ENCODE measurements at places on chromosomes 13 and 19.
A peak's percentile ranks its signal among the peaks of the same experiment; 100 is the strongest.

- DNase-seq: no peak
Measured at GRCh38 chr19:47230054-47230920, 712 bp downstream of the BBC3 start.

- DNase-seq: no peak
Measured at GRCh38 chr13:18947376-18947977, 234.1 kb downstream of the TUBA3C start.

DNA sequence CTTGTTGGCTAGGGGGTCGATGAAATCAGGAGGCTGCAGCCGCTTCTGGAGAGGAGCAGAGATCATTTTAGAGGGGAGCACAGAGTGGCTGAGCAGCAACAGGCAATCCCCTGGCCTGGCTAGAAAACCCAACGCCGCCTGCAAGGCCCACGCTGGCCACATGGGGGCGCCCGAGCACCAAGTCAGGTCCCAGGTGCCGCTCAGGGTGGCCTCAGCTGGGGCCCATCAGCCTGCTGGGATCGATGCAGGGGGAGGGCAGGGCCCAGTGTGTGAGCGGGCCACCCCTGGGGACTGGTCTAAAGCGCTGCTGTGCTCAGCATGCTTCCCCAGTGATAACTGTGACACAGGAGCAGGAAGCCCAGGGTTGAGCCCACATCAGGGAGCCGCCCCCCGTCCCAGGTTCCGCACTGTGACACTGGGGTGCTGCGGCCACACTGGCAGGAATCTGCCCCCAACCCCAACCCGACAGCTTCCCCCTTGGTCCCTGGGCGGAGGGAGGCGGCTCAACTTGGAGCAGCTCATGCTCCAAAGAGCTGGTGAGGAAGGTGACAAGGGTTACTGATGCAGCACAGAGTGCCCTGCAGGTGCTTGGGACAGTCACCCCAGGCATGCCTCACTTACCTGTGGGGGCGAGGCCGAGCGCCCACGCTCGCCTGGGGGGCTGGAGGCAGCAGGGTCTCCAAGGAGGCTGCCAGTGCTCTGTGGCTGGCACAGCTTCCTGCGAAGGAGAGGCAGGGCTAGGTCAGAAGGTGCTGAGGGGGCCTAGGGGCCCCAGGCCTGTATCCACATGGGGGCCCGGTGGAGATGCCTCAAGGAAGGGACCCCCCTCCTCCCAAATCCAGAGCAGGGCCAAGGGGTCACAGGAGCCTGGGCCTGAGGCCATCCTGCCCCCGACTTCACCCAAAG, 13.3 kb upstream of the ISYNA1 start:
- DNase-seq: peak; percentile 79

- DNase-seq: no peak
Measured at GRCh38 chr13:49256841-49257240, 9.1 kb downstream of the CDADC1 start.

- DNase-seq: no peak
Measured at GRCh38 chr13:42548731-42549551, 25.0 kb upstream of the TNFSF11 start.

DNA sequence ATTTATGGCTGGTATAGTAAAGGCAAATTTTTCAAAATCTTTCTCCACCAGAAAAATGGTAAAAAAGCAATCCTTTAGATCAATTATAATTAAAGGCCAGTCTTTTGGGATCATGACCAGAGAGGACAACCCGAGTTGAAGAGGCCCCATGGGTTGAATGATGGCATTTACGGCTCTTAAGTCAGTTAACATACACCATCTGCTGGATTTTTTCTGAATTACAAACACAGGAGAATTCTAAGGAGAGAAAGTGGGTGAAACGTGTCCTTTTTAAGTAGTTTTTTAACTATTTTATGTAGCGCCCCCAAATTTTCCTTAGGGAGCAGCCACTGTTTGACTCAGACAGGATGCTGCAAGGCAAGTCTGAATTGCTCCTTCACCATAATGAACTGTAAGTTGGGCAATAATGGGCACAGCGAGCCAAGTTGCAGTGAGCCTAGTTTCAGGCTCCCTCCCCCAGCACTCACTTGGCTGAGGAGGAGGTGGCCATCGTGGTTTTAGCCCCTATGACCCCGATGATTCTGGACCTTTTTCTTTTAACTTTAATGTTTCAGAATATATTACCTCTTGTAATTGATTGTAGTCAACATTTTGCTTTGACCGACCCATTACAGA, 13.6 kb upstream of the ZNF611 start:
- peak; percentile 60 for DNase-seq

DNA sequence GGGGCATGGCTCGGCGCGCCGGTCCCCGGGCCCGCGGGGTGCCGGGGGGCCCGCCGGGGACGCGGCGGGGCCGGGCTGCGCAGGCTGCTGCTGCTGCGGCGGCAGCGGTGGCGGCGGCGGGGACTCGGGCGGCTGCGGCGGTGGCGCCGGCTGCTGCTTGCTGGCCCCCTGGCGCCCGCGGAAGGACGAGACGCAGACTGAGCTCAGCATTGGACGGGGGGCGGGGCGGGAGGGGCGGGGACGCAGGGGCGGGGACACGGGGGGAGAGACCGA, 368 bp downstream of the KCNC3 start:
- no peak for DNase-seq

DNA sequence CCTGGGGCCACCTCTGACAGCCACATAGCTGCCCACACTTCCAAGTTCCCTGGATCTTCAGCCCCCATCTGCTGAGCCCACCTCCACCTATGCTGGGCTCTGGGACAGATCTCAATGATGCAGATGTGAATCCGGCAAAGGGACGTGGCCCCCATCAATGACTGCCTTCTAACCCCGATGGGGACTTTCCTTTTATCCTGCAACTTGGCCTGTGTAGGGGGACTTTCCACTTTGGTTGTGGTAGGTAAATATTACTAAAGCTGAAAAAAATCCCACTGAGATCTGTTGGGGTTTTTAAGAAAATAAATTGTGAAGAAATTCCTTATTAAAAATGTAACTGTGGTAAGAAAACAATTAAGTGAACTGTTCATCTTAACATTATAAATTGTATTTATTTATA, 20.8 kb upstream of the ASPDH start:
- no peak for DNase-seq

GRCh38 chr13:75639454-75639853, 3.3 kb downstream of the LMO7 start:
- no peak for DNase-seq

GRCh38 chr19:15248106-15248505, 15.9 kb upstream of the EPHX3 start:
- DNase-seq: no peak

DNA sequence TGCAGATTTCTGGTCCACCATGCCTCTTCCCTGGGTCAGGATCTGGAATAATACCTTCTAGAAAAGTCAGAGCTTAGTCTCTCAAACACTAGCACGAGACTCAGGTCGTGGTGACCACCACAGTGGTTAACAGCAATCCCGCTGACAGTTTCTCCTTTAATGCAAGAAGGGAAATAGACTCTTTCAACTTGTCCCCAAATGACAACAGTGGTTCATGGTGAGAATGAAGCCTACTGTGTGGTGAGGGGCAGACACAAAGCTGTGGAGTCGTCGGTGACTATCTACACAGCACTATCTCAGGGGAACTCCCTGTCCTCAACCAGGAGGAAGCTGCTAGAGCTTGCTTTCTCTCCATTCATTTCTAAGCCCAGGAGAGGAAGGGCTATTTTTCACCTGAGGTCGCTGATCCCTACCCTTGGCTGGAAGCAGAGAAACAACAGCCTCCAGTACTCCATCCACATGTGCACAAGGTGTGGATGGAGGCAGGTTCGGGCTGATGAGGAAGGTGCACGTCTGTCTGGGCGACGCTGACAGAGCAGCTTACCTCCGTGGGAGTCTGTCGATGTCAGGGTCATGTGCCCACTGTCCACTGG, 72.4 kb downstream of the STK24 start:
- DNase-seq: no peak

- no peak for DNase-seq
Measured at GRCh38 chr19:37982655-37983054, 75.6 kb downstream of the SIPA1L3 start.

DNA sequence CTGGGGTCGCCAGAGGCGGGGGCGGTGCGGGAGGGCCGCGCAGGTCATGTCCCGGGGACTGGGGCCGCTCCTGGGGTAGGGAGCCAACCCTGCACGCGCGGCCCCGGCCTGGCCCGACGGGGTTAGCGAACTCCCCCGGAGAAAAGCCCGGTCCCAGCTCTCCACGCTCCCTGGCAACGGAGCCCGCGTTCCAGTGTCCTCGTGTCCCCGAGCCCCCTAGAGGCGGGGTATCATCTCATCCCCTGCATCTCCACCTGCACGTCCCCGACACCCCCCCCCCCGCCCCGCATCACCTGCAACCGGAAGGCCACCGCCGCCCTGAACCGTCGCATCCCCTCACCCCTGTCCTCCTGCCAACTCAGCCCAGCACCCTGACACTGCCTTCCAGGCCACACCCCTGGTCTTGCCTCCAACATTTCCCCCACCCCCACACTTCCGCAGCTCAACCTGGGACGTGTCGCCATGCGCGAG, 2.7 kb downstream of the WDR88 start:
- no peak for DNase-seq

GRCh38 chr13:99959540-99960230, 11.9 kb downstream of the ZIC5 start:
- no peak for DNase-seq

DNA sequence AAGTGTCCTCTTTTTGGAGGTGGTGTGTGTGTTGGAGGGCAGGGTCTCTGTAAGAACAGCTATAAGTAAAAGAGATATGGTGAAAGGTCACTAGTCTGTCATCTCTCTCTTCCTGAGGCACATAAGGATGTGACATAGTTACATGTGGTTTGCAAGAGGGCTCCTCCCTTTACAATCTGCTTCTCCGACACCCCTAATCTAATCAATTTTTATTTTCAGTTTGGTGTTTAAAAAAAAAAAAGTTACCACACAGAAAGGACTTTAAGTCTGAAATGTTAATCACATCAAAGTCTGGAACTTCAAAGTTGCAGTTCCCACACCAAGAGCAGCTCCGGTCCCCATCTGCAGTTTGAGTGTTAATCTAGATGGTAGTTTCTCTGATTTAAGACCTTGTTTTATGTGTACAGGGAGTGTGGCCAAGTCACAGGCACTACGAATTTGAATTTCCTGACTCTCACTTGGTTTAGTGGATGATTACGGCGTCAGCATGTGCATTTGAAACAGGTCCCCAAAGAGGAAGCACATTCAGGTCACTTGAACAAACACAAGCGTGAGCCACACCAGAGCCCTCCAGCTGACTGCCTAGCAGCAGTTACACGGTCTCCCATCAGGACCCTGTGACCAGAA, 53.1 kb downstream of the FOXO1 start:
- DNase-seq: no peak

- no peak for DNase-seq
Measured at GRCh38 chr13:73492811-73493210, 434.0 kb downstream of the KLF5 start.

DNA sequence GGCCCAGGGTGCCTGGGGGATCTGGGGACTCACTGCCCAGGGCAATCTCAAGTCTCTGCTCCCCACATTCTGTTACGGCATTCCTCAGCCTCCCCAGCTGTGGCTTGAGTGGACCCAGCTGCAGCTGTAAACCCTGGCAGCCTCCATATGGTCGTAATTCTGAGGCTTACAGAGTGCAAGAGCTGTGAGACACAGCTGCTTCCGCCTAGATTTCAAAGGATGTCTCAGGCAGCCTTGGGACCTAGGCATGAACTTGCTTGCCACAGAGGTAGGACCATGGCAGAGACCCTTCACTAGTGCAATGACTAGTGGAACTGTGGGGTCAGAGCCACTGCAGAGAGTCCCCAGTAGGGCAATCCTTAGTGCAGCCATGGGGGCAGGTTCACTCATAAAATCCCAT, 297.5 kb downstream of the ENOX1 start:
- DNase-seq: no peak

GRCh38 chr19:33450689-33451088, 70.9 kb downstream of the PEPD start:
- DNase-seq: no peak

DNA sequence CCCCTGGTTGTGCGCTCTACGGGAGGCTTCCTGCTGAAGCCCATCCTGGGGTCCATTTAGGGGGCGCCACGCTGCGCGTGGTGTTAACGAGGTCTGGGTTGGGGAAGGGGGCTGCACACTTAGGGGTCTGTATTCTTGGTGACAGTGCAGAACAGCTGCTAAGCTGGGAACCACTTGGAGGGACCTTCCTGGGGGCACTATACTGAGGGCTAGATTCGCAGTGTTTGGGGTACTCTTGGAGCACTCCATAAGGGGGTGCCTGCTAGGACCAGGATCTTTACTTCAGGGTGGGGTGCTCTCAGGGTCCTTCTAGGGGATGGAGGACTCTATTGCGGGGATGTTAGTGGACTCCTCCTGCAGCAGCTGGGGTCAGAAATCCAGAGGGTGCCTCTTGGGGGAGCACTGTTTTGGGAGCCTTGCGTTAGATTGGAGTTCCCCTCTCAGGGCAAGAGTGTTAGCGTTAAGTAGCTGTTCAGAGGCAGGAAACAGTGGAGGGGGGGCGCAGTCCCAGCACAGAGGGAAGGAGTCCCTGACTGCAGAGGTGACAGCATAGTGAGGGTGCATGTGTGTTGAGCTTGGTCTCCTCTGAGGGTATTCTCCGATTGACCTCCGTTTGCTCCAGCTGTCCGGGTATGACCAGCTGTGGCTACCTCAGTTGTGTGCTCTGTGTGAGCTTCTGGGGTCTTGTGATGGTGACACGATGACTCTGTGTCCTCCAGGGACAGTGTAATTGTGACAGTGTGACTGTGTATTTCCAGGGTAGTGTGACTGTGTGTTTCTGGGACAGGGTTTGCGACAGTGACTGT, 1.1 kb downstream of the PDE4A start:
- no peak for DNase-seq

GRCh38 chr19:27735314-27735713, 1477.6 kb downstream of the UQCRFS1 start:
- no peak for DNase-seq

DNA sequence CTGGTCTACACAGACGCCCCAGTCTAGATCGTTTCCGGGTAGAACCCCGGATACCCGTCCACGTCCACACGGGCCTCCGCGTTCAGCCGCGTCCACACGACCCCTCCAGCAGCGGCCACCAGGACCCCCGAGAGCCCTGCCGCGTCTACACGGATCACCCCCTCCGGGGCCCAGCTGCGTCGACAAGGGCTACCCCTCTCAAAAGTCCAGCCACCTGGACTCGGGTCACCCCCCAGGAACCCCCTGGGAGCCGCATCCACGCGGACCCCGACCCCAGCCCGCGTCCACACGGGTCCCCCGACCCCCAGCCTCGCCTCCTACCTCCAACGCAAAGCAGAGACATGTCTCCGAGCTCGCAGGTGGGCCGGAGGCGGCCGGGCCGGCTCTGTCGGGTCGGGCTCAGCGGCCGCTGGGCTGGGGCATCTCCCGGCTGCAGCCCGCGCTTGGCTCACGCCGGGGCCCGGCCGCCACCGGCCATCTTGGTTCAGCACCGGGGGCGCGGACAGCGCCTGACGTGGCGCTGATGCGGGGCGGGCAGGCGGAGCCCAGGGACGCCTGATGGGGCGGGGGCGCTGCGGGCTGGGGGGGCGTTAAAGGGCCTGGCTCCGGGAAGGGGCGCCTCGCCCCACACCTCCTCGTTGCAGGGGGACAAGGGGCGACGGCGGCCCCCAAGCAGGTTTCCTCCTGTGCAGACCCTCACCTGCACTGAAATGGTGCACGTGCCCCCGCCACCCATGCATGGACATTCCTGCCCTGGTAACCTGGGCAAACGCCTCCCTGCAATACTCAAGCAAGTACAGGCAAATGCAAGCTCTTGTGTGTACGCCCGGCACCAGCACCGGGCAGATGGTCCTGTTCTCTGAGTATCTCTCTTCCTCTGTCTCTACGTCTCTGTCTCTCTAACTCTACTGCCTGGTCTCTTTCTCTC, at the start of gene UNC13A:
TSS of gene UNC13A (minus strand) at position 498 of the 928 bp plus-strand sequence. CDS start at position 343, 155 bp downstream.
- DNase-seq: peak; percentile 33

Measured in COR-L47 (cell line).